Pulmonary artery endothelial cell (primary cell): ENCODE measurements at places on chromosomes 5 and 9.

DNA sequence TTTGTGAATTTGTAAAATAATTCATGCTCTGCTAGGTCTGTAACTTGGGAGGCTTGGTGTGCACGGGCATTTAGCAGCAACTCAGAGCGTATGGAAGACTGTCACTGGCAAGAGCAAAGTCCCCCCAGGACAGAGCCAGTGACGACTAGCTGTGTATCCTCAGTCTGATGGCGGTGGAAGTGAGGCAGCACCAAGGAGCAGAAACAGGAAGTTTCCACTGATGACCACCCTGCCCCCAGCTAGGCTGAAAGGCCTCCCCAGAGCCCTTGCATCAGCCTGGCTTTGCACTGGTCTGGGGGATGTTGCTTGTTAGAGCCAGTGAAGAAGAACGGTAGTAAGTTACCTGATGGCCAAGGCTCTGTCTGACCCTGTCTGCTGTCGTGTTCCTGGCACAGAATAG lies 66.8 kb upstream of the ABL1 start:
- no peak for DNase-seq

DNA sequence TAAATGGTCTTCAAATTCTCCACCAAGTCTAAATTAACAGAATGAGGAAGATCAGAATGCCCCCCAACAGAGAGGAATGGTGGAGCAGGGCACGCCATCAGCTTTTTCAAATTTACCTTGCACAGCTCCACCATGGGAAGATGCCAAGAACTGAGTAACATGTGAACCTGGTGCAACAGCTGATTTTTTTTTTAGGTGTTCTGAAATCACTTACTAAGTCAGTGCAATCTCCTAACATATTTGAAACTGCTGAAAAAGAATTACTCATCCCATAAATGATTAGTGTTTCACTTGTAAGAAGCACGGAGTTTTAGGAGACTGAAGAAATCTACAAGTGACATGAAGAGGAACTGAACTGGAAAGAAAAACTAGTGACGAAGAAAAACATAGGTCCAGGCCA lies 5.1 kb downstream of the TMEM245 start:
- no peak for DNase-seq

- DNase-seq, result no peak
These were observed 120.0 kb upstream of the CDKN2B start for GRCh38 chr9:22129133-22129532.

DNA sequence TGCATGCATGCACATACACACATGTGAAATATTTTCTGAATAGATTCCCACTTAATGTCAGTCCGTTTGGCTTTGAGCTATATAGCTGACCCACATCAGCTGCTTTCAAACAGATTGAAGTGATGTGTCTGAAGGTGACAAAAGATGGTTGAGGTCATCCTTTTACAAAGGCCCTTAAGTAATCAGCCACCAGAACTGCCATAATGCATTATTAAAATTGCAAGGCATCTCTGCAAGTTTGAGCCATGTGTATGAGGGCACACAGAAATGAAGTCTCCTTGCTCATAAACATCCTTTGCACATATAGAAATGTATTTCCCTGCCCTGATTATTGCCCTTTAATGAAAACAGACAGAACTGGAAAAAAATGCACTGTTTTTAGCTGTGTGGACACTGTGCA lies 1043.0 kb upstream of the C9orf72 start:
- no peak for DNase-seq

- no peak for DNase-seq
These were observed 540.6 kb downstream of the EBF1 start for GRCh38 chr5:158559066-158559465.

DNA sequence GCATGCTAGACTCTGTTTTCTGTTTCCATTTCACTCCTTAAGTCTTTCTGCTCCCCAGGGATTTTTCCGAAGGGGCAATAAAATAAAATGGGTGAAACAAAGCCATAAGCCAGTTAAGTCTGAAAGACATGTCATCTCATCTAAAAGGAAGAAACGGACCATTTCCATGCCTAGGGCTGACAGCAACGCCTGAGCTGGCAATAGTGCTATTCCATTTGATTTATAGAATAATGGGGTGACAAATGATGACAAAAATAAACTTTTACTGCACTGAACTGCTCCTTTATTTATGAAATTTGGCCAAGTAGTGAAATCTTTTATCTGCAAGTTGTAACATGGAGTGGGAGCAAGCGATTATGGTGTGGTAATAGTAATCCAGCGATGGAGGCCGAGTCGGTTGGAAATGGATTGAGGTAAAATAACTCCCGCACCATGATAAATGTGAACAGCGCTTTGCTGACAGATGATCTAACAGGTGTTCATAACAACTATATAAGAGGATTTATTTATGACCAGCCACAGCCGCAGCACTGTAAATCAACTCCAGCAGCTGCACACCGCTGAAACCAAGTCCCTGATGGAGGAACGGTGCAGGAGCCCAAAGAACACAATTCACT lies 219.8 kb upstream of the TBCA start:
- DNase-seq, result no peak

DNA sequence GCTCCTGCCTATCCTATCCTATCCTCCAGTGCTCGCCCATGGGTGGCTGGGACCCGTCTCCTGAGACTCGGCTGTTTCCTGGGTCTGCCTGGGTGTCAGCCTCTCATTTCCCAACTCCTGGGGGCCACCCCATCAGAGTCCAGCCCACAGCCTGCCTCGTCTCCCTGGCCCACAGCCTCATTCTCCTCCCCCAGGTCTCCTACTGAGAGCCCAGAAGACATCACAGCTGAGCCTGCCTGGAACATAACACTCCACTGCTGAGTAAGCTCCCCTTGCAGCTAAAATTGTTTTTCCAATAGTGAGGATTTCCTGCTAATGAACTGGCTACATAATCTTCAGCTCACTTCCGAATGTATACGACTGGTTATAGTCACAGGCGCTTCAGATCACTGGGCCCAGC lies 95.3 kb downstream of the TTLL11 start:
- no peak for DNase-seq

- no peak for DNase-seq
These were observed 171.1 kb downstream of the ARHGEF28 start for GRCh38 chr5:73797132-73797510.

DNA sequence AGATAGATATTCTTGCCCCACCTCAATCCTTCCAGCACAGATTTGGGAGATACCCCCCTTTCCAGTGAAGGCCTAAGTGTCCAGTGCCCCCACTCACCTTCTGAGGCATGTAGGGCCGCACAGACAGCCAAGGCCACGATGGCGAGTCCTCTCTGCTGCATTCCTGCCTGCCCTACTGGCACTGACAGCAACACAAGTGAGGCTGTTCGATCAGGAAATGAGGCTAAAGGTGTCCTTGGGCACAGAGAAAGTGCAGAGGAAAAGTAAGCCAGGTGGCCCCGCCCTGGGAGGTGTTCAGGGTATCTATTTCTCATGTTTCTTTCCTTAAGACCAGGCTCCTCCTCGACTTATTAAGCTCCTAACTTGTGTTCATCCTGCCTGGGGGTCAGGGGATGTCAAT lies at the start of gene CCL28:
CCL28 (minus strand) TSS at position 236 of the 400 bp plus-strand sequence; CDS start at position 161, 75 bp downstream.
- no peak for DNase-seq

DNA sequence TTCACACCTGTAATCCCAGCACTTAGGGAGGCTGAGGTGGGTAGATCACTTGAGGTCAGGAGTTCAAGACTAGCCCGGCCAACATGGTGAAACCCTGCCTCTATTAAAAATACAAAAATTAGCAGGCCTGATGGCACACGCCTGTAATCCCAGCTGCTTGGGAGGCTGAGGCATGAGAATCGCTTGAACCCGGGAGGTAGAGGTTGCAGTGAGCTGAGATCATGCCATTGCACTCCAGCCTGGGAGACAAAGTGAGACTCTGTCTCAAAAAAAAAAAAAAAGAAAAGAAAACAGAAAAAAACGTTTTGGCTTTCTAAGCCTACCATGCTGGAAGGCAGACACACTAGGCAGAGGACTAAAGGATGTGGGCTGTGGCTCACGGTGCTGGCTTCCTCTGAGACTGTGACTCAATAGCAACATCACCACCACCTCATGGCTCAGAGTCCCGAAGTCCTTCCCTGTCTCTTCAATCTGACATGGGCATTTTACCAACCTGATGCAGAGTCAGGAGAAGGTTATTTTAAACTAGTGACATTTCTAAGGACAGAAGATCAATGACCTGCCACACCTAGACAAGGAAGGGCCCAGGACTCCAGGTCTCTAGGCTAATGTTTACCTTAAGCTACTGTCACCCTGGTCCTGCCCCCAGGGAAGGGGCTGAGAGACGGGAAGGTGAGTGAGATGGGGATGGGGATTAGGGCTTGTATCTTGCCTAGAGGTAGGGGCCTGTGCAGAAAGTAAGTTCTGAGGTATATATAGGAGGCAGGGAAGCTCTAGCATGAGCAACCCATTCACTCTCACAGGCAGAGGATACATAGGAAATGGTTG lies 3.7 kb downstream of the ECSCR start:
- no peak for DNase-seq

DNA sequence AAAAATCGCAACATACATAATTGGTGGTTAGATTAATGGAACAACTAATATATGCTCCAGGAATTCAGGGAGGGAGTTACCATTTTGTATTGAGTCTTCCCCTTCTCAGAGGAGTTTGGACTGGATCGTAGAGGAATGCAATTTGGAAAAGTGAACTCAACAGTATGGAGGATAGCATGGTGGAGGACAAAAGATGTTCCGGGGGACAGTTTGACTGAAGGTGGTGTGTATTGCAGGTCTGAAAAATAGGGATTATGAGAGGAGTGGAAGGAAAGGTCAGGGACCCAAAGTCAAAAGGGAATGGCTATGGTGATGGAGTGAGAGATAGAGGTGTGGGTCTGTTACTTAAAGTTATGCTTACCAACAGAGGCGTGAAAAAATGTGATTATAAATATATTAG lies 1.5 kb downstream of the DNAJC21 start:
- no peak for DNase-seq
